ENCODE measurements at places on chromosomes 2 and 18.

- no peak for DNase-seq
Measured at GRCh38 chr2:126586317-126586716, 69.6 kb upstream of the GYPC start.

DNA sequence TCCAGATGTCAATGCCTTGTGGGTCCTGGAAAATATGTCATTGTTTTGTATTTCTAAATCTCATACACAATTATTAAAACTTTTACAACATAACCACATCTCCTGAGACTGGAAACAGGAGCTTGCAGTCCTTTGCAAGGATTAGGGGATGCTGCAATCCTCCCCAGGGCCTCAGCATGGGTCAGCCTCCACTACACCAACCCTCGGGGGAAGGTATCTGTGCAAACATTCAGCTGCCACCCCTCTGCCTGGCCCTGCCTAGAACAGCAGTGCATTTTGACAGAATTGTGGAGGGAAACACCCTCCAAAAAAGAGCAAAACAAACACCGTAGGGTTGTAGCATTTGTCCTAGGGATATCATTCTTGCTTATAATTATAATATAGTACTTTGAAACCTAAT lies 4.2 kb upstream of the UPP2 start:
- no peak for DNase-seq

DNA sequence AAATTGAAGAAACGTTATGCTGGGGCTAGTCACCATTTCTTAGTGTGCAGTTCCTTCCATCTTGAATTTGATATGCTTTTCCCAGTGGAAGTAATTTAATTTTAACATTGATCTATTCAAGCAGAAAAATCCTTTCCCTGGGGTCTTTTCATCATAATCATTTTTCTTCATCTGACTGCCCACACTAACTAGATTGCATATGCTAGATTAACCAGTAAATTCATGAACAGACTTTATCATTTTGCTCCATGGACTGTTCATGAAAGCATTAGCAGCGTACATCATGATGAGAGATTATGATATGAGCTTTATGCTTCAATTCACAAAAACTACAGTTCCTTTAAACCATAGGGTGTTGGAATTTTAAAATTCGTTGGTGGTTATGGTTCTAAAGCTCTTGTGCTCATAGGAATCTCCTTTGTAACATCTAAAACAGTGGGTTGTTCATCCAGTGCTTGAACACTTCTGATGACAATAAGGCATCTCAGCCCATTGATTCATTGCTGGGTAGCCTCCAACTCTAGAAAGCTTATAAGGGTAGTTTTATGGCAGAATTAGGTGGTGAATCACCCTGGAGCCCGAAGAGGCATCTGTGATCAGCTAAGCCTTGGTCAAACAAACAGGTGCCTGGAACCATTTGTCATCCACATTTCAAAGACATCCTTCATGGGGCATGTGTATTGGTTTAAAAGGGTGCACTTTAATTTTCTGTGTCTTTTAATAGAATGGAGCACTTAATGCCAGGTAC lies 77.2 kb upstream of the NDUFV2 start:
- no peak for DNase-seq

DNA sequence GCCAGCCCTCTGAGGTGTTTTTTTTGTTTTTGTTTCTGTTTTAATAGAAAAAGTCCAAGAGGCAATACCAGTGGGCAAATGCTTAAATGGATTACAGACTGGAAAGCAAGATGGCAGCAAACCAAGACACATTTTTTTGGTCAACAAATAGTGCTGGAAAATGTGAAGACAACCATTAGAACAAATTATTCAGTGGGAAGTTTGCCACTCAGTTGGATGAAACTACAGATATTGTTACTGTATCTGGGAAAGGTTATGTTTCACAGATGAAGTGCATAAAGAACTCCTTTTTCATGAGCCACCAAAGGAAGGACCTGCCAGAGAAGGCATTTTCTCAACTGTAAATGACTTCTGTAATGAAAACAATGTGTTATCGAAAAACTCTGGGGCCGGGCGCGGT lies 93.0 kb upstream of the ODC1 start:
- no peak for DNase-seq

GRCh38 chr2:36461039-36461681 lies 105.6 kb downstream of the CRIM1 start:
- DNase-seq: no peak

- no peak for DNase-seq
Measured at GRCh38 chr2:239392688-239393387, 8.0 kb downstream of the HDAC4 start.

- no peak for DNase-seq
Measured at GRCh38 chr2:10329880-10330699, 27.4 kb downstream of the HPCAL1 start.

- DNase-seq: no peak
Measured at GRCh38 chr2:229661478-229661877, 52.9 kb downstream of the DNER start.

- no peak for DNase-seq
Measured at GRCh38 chr2:164504253-164504652, 117.0 kb downstream of the GRB14 start.

GRCh38 chr2:74983631-74984392 lies 25.4 kb downstream of the POLE4 start:
- DNase-seq: no peak

Measured in stimulated activated CD8-positive, alpha-beta memory T cell treated with anti-CD3 and anti-CD28 coated beads, Interleukin-4, amount 100 ng/mL, for 4 hours (primary cell).